ENCODE measurements at places on chromosomes 1 and 21. TPM values are rescaled to one million over a fixed set of nuclear protein-coding genes. Genes with fewer than 3 reads are reported as not detected.

The TSNAX gene
- total RNA-seq: 31.7 TPM

The GBP6 gene
- total RNA-seq: not detected

- no peak for DNase-seq
These were observed 65.1 kb downstream of the ALG14 start for GRCh38 chr1:95007687-95008086.

- no peak for DNase-seq
These were observed 1.1 kb downstream of the KIF21B start for GRCh38 chr1:201022493-201022819.

DNA sequence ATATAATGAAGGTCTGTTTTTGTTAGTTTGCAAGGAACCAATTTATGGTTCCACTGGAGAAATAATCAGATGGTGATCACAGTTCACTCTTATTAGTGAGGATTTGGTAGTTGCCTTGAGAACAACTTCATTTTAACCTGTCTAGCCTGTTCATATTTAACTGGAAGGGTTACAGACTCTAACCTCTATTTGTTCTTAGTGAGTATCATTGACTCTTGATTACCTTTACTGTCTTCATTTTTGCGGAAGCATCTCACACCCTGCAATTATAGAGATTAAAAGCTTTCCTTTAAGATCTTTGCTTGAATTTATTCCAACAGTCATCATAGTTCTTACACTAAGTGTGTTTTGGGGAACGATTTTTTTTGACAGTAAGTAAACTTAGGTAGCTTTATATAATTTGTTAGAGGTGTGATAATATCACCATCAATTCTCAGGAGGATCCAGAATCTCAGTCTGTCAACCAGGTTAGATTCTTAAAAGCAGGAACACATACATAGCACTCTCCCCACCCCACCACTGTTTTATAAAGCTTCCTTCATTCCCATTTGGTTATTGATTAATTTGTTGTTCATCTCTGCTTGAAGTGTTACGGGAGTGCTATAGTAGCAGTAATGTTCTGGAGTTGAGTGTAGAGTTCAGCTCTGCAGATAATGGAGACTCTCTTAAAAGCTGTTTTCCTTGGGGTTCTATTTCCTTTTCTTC is 30.1 kb downstream of the B3GALT2 start:
- DNase-seq: no peak

DNA sequence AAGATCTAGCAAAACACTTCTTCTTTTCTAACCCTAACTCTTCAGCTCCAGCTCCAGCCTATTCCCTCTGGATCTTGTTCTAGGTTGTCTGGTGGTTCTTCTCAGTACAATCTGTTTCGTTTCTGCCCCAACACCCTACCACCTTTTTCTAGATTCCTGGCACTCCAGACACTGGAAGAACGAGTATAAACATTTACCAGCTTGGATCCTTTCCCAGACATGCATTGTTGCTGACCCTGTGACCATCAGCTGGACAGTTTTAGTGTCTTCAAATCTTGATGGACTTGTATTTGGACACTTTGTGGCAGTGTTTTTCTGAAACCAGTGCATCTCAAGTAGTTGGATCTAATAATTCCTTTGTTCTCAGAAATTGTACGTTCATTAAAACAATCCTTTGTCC is 30.6 kb upstream of the CACNA1E start:
- peak; percentile 51 for DNase-seq

DNA sequence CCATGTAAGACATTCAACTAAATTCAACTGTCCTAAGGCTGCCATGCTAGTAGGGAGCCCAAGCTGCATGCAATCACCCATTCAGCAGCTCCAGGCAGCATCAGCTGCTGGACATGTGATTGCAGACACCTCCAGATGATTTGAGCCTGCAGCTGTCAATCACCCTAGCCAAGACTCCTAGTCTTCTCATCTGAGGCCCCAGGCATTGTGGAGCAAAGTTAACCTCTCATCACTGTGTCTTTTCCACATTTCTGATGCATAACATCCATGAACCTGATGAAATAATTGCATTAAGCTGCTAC is 5.6 kb upstream of the CDC42BPA start:
- no peak for DNase-seq

- no peak for DNase-seq
These were observed 326.1 kb upstream of the USP24 start for GRCh38 chr1:55541296-55541695.

- DNase-seq: no peak
These were observed 4.3 kb downstream of the LHX9 start for GRCh38 chr1:197921235-197922069.

GRCh38 chr1:6538956-6539355 is 15.4 kb downstream of the NOL9 start:
- DNase-seq: no peak
